ENCODE measurements at places on chromosomes 1 and 21. TPM values are rescaled to one million over a fixed set of nuclear protein-coding genes. Genes with fewer than 3 reads are reported as not detected.

The CNST gene
- polyA plus RNA-seq = 19.4 TPM

The PGBD2 gene
- 10.9 TPM for polyA plus RNA-seq

DNA sequence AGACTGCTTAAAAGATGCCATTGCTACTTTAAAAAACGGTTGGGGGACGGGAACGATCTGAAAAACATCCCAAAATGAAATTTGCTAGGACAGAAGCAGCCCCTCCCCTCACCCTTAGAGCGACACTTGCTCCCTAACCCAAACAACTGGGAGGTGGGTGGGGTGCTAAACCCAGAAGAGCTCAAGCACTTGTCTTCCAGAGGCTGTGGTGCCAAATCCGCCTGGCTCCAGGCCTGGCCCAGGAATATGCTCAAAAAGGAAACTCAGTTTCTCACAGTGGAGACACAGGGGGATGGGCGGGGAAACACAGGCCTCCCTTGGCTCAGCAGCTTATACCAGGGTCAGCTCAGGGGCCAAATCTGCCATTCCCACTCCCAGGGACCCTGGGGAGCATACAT is 644 bp upstream of the PBXIP1 start:
- no peak for DNase-seq

GRCh38 chr1:233491953-233492620 is 121.8 kb upstream of the KCNK1 start:
- DNase-seq = no peak

- DNase-seq = no peak
These were observed 51.8 kb upstream of the SYT14 start for GRCh38 chr1:209886219-209886536.

DNA sequence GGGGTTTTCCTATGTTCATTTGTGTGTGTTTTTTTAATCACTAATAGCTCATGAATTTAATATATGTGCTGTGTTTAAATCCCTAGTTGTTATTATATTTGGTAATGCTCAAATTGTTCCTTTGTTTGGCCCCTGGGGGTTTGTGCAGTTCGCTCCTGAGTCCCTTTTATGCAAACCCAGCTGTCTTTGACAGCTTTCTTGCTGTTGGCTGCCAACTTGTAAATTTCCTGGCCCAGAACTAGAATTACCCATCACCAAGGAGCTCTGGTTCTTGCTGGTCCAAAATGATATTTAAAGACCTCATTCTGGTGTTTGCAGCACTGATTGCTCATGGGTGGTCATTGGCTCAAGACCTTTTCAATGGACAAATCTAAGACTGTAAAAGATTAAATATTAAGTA is 39.6 kb upstream of the PGBD5 start:
- DNase-seq = no peak

GRCh38 chr1:119338004-119338403 is 30.6 kb upstream of the HAO2 start:
- DNase-seq = no peak

- DNase-seq = no peak
These were observed 11.3 kb upstream of the EPHA8 start for GRCh38 chr1:22552021-22552420.
